ENCODE measurements at places on chromosomes 3 and 15.

DNA sequence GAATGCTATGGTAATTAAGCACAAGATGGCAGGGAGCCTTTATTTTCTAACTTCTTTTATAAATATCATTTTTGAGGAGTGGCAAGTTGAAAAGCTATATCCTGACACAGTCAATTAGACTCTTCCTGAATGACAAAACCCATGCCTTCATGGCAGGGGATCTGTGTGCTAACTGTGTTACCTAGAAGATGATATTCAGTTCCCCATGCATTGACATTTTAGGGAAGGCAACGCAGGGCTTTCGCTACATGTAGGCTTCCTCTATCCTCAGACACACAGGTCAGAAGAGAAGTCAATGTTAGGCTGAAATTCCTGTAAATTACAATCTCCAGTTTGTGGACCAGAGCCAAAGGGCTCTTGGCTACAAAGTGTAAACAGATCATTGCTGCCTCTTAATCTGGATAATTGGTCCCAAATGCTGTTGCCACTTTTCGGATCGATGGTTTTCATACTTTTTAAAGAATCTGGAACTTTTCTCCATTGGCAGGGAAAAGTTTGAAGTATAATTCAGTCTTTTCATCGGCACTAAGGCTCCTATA is 22.6 kb upstream of the NR2F2 start:
- no peak for DNase-seq

GRCh38 chr3:73586190-73586589 is 38.6 kb downstream of the PDZRN3 start:
- no peak for DNase-seq

DNA sequence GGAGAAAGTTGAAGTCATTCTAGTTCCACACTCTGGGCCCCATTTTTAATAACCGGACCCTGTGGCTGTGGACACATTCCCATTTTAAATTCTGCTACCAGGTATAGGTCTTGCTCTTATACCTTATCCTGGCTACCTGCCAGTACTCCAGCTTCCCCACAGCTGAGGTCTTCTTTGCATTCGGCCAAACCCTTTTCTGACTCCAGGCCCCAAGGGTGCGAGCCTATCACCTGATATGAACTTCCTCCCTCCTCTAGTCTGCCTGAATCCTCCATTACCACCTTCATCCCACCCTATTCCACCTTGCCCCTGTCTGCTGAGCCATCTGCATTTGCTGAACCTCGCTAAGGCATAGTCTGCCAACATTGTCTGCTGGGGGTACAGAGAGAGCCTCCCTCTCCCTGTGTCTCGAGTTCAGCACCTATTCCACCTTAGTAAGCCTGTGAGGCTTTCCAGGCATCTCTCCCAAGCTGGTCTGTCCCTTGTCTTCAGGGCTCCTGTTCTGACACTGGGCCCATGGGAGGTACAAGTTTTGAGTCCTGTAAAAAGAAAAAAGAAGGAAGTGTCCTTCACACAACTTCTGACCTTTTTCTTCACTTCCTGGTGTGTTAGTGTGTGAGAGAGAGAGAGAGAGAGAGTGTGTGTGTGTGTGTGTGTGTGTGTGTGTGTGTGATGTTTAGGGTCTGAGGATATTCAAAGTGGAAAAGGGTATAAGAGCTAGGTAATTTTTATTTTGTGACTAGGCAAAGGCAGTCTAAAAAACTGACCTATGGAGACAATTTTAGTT is 27.0 kb downstream of the PDE8A start:
- no peak for DNase-seq

GRCh38 chr3:35867791-35868190 is 228.5 kb downstream of the ARPP21 start:
- DNase-seq = no peak

DNA sequence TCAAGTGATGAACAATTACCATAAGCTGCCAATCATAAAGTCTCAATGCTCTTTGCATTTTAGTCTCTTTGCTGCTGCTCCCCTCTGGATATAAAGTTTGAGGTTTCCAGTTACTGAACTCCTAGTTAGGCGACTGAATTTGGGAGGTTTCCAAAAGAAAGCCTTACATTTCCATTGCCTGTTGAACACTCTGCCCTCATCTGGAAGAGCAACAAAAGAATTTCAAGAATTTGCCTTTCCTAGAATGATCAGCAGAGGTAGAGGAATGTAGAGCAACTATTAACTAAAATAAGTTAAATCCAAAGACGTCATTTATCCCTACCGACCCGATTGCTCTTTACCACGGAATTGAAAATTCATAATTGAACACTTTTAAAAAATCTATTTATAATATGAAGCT is 53.4 kb upstream of the PRICKLE2 start:
- peak; percentile 57 for DNase-seq
